ENCODE measurements at places on chromosomes 7 and 10. TPM values are rescaled to one million over a fixed set of nuclear protein-coding genes. Genes with fewer than 3 reads are reported as not detected.

MINDY4 gene
- total RNA-seq: 2.1 TPM

DNA sequence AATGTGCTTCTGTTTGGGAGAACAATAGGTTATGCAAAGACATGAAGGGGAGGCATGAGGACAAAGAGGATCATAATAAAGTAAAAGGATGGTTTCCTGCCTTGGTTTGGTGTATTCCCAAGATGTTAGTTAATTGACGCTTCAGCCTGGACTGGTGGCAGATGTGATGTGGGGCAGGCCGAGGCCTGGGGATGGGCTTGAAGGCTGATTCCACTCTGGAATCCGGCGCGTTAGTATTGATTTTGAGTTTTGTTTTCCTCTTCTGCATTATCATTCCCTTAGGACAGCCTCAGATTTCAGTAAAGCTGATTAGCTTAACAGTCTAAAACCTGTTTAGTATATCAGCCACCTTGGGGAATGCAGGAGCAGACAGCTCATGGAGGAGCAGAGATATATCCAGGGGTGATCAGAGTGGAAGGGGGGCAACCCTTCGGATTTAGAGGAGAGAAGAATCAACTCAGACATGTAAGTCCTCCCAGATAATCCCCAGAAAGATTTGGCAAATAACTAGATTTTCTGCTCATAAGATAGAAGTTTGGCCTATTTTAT, 159.8 kb upstream of the MTPN start:
- no peak for DNase-seq

DOCK4 gene
- 1.1 TPM for total RNA-seq

CPA4 gene
- 0.29 TPM for total RNA-seq

DNA sequence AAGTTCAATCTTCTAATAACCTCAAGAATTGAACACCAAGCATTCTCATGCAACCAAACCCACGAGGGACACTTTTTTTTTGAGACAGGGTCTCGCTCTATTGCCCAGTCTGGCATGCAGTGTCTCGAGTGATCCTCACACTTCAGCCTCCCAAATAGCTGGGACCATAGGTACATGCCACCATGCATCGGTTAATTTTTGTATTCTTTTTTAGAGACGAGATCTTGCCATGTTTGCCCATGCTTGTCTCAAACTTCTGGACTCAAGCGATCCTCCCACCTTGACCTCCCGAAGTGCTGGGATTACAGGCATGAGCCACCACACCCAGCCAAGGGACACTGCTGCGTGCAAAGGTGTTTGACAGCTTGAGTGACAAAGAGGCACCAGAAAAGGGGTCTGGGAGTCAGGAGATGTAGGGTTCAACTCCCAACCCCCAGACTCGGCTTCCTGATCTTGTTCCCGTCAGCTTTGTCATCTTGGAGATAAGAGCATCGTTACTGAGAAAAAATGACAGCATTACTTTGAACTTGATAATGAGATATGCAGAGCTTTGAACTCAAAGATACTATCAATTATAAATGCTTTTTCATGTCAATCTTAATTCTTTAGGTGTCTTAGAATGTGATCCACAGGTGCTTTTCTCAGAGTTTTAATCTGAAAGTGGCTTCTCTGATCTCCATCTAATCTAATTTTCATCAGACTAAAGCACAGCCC, 1.6 kb upstream of the CYTH3 start:
- DNase-seq: no peak

FAM221A gene
- total RNA-seq: 5.6 TPM

GRCh38 chr10:121188005-121188404, 336.8 kb downstream of the WDR11 start:
- no peak for DNase-seq

- no peak for DNase-seq
Observed at GRCh38 chr10:114548662-114549061, 109.4 kb downstream of the ABLIM1 start.

SAP25 gene
- total RNA-seq: 7.6 TPM

- DNase-seq: no peak
Observed at GRCh38 chr10:43912469-43912868, 263.8 kb upstream of the ZNF32 start.

DNA sequence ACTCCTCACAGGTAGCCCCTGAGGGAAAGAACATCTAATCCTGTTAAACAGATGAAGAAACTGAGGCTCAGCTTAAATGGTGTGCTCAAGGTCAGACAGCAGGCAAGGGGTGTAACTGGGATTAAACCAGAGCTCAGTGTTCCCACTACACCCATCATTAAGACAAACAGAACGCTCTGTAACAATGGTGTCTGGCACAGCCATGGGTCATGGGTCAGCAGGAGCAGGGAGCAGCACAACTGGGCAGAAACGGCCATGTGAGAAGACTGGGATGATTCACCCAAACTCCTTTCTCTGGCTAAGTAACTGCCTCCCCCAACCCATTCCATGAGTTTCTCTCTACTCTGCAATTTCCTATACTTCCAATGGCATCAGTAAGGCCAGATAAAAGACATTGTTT, 85.5 kb upstream of the PDE1C start:
- DNase-seq: no peak

- DNase-seq: peak; percentile 59
Observed at GRCh38 chr10:6269953-6270867, 67.5 kb downstream of the PFKFB3 start.

GRCh38 chr7:7417851-7418250, 117.8 kb downstream of the COL28A1 start:
- no peak for DNase-seq

GRCh38 chr10:79181698-79182521, 113.1 kb downstream of the ZMIZ1 start:
- no peak for DNase-seq

- no peak for DNase-seq
Observed at GRCh38 chr7:20232848-20233247, 15.7 kb upstream of the MACC1 start.

DNA sequence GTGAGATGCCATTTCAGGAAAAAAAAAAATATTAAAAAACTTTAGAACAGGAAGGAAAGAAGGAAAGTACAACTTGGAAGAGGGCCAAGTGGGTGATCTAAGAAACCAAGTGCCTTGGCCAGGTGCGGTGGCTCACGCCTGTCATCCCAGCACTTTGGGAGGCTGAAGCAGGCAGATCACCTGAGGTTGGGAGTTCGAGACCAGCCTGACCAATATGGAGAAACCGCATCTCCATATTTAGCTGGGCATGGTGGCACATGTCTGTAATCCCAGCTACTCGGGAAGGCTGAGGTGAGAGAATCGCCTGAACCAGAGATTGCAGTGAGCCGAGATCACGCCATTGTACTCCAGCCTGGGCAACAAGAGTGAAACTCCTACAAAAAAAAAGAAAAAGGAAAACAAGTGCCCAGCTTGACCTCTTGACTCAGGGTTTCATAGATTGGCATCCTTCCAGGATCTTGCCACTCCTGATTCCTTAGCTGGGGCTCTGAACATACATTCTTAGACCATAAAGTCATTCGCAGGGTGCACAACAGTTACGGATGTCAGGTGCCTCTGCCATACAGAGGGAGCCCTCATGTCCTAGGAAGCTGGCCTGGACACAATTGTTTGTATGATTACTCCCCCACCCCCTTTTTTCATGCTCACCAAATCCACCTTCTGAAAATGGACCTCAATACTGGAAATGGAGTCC, 2.1 kb upstream of the GUSB start:
- no peak for DNase-seq

DDC gene
- total RNA-seq: 0.61 TPM

DNA sequence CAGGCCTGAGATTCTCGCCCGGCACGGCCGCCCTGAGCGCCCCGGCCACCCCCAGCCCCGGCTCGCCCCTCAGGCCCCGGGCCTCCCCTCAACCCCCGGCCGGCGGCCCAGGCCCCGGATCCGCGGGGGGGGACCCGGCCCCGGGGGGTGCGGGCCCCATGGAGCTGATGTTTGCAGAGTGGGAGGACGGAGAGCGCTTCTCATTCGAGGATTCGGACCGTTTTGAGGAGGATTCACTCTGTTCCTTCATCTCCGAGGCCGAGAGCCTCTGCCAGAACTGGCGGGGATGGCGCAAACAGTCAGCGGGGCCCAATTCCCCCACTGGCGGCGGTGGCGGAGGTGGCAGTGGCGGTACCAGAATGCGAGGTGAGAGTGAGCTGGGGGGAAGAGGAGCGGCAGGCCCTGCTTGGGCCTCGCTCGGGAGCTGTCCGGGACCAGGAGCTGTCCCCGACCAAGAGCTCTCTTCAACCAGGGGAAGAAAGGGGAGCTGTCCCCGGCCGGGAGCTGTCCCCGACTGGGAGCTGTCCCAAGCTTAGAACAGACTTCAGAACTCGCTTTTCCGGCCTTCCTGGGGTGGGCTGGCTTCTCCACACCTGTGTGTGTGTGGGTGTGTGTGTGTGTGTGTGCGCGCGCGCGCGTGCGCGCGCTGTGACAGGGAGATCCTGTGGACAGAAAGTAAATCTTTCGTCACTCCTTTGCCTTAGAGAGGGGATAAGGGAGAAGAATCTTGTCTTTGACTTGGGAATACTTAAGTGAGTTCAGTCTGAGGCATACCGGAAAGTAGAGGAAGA, 510 bp downstream of the ZSWIM8 start:
- DNase-seq: peak; percentile 34

INHBA gene
- total RNA-seq: 0.18 TPM

DNA sequence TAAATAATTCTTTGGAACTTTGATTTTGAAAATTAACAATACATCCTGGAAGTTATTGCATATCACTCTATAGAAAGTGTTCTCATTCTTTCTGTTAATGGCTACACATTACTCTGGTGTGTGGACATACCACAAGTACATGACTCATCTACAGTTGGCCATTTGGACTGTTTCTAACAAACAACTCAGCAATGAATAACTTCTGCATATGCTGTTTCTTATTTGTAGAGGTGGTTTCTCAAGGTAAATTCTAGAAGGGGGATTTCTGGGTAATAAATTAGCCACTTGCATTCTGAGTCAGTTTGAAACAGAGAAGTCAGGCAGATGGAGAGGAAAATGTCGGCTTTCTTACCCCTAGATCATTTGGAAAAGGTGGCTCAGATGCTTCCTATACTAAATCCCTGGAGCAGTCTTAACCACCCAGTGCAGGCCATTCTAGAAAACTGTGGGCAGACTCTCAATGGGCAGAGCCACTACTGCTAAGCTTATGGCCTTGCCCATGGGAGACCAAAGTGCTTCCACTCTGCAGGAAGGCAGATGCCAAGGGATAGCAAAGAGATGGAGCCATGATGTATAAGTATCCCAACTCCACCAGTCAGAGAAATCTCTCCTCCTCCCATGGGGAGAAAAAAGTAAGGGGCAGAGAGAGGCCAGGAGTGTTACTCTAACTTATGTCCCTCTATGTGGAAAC, 194.0 kb upstream of the PLPP4 start:
- DNase-seq: no peak

- no peak for DNase-seq
Observed at GRCh38 chr7:21942955-21943354, 2.7 kb downstream of the CDCA7L start.

DNA sequence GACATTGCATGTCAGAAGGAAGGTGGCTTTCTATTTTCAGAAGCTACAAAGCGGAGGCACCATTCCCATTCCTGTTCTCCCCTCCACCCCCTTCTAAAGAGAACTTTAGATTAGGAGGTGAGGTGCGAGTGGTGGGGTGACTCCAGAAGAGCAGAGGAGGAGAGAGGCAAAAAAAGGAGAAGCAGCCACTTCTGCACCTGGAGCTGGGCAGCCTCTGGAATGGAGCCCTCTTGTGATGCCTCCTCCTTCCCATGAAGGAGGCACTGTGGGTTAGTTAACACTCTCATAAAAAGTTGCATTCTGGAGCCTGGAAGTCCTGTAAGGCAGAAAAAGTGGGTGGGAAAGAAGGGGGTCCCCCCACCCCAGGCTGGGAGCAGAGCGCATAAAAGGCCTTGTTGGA, 4.8 kb downstream of the PTF1A start:
- DNase-seq: no peak

SVOPL gene
- not detected for total RNA-seq

DNA sequence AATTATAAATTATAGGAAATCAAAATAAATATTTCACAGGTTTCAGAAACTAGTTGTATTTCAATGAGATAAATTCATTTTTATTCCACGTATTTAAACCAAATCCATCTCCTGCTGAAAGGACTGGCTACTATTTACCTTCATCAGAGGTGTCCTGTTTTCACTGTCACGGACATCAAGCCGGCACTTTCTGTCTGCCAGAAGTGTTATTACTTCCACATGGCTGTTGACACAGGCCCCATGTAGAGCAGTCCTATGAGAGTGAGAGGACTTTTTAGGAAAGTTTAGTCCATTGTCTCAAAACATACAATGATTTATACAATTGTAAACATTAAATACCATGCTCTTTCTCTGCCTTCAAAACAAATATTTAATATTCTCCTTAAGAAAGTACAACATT, 100.4 kb upstream of the ACBD5 start:
- no peak for DNase-seq

DNA sequence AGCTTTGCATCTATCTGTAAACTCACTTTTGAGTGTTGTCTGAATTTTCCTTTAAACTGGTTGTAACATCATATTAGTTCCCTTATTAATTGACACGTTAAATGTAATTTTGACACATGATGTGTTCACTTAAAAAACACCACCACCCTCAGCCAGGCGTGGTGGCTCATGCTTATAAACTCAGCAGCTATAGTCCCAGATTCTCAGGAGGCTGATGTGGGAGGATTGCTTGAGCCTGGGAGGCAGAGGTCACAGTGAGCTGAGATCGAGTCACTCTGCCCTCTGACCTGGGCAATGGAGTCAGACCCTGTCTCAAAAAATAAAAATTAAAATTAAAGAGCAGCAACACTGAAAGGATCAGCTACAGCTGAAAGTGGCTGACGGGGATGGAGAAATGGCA, 60.0 kb upstream of the CYTH3 start:
- no peak for DNase-seq

DNA sequence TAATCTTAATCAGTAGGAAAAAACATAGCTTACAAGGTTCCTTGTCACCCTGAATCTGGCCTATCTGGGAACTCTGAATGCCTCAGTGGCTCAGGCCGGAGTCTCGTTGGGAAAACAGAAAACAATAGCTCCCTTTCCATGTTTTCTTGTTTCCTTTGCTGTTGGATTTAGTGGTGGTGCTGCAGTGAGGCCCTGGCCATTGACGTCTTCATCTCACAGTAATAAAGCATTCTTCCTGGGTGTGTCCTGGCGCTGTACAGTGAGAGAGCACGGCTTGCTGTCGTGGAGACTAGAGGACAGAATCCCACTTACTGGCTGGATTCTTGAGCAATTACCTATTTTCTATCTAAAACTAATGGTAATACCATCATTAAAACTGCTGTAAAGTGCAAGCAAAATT, 1.3 kb upstream of the SPOCK2 start:
- DNase-seq: no peak

DNA sequence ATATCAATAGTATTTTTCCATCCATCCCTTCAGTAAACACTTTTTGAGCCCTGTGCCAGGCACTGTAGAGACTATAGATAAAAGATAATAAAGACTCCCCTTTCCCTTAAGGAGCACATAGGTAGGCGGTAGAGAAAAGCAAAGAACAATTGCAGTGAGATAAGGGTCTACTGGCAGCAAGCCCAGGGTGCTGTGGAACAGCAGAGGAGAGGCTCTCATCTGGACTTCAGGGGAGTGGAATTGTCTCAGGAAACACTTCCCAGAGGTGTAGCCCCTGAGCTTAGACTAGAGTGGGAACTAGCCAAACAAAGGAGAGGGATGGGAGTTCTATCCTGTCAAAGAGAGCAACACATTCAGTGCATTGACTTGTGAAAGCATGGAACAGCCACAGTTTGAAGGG, 102.0 kb downstream of the NRF1 start:
- no peak for DNase-seq

- peak; percentile 23 for DNase-seq
Observed at GRCh38 chr7:142384493-142384922, 126.7 kb upstream of the PRSS58 start.

IGFBP1 gene
- 0.13 TPM for total RNA-seq

ADCYAP1R1 gene
- total RNA-seq: not detected

SUN3 gene
- not detected for total RNA-seq

PRKCQ gene
- total RNA-seq: 21.4 TPM

GRCh38 chr10:71212318-71213126, at the start of gene UNC5B:
Gene UNC5B (plus strand): TSS chr10:71212570. CDS start chr10:71212986, 416 bp downstream.
- DNase-seq: peak; percentile 41
